Stimulated activated CD4-positive, alpha-beta T cell treated with anti-CD3 and anti-CD28 coated beads, Interleukin-4, amount 100 ng/mL, for 48 hours (primary cell): ENCODE measurements at places on chromosomes 7 and 10.

GRCh38 chr7:26061678-26062603 is 90.1 kb upstream of the NFE2L3 start:
- peak; percentile 67 for DNase-seq

- no peak for DNase-seq
Measured at GRCh38 chr10:34955391-34955790, 134.8 kb downstream of the CUL2 start.

DNA sequence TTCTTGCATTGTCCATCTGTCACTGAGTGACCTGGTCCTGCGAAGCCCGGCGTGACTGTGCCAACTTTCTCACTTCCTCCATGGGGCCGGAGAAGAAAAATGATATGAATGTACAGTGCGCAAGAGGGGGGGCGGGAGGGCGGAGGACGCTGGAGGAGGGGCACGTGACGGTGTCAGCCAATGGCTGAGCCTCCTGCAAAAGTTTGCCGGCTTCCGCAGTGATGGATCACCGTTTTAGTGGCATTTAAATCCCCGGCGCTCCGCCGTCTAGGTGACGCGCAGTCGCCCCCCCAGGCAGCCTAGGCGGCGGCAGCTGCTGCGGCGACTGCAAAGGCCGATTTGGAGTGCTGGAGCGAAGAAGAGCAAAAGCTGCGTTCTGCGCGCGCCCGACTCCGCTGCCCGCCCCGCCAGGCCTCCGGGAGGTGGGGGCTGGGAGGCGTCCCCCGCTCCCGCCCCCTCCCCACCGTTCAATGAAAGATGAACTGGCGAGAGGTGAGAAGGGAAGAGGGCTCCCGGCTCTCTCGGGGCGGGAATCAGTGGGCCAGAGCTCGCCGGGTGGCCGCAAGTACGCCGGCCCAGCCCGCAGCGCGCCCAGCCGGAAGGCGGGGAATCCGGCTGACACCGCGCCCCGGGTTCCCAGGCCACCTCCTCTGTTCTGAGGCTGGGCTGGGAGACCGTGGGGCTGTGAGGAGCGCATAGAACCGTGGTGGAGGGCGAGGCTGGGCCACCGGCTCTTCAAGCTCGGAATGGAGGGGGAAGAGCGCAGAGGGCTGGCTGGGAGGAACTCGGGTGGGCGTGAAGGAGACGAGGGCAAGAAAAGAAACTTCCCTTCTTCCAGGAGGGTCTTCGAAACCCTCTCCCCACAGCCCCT is at the start of gene HOXA1:
HOXA1 (minus strand) TSS at position 104 of the 871 bp plus-strand sequence; CDS start at position 16, 88 bp downstream.
- DNase-seq, result peak; percentile 52

DNA sequence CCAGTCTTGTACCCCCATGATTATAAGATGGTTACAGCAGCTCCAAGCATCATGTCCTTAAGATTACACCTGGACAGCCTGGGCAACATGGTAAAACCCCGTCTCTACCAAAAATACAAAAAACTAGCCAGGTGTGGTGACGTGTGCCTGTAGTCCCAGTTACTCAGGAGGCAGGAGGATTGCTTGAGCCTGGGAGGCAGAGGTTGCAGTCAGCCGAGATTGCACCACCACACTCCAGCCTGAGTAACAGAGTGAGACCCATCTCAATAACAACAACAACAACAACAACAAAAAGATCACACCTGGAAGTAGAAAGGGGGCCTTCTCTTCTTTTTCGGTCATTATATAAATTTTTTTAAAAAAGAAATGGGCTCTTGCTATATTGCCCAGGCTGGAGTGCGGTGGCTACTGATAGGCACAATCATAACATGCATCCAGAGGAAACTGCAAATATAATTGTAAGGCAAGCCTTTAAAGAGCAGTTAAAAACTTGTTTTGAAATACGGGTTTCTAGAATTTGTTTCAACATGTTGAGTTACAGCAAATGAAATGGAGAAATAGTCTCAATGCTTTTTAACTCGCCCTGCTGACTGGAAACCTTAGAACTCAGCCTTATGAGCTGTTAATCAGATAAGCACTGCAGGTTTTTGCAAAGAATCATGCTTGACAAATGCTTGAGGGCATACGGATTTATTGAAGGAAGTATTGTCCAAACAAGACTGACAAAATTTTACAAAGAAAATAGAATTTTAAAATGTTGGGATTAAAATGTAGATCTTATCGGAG is 4.7 kb upstream of the ENTPD7 start:
- no peak for DNase-seq

GRCh38 chr10:101749047-101750016 is 26.6 kb downstream of the FGF8 start:
- DNase-seq, result no peak

GRCh38 chr10:13000431-13000830 is 1.1 kb downstream of the CCDC3 start:
- DNase-seq, result no peak

DNA sequence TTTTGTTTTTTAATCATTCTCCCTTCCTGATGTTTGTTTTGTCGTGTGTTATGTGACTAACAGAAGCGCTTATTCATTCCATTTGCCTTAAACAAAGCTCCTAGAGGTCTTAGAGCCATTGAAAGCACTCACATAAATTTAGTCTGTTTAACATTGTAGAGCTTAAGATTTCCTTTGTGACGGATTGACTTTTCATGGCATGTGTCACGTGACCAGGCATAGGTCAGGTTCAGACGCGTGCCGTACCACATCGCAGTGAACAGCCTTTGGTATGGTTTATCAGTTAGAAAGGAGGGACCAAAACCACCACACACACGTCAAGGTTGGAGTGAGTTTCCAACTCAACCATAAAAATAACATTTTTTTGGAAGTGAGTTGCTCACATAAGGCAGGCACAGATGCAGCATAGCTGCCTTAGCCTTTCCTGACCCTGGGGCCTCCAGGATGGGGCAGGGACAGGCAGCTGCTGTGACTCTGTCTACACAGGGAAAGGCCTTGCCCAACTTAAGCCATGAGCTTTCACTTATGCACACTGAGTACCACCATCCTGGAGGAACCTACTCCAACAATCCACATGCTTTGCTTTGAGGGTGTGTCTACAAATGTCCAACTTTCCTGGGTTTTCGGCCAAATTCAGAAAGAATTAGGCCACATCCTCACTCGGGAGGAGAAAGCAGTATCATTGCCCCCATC is 55.5 kb downstream of the WDFY4 start:
- no peak for DNase-seq

GRCh38 chr7:158040199-158040598 is 547.4 kb downstream of the PTPRN2 start:
- DNase-seq, result no peak

DNA sequence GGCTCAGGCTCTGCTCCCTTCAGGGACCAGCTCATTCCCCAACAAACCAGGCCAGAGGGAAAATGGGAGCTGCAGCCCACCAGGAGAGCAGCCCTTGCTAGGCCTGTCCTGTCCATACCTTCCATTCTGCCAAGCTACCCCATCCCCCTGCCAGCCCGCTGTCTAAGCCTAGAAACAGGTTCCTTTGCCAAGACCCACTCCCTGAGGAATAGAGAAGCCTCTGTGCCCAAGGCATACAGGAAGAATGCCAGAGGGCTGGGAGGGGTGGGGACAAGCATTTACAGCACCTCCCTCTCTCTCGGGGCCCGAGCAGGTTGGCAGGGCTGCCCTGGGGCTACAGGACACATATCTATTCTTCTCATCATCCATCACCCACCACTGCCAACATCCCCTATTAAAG is 178.3 kb downstream of the GRID1 start:
- DNase-seq, result no peak

- no peak for DNase-seq
Measured at GRCh38 chr7:112500619-112501018, 19.8 kb downstream of the LSMEM1 start.

DNA sequence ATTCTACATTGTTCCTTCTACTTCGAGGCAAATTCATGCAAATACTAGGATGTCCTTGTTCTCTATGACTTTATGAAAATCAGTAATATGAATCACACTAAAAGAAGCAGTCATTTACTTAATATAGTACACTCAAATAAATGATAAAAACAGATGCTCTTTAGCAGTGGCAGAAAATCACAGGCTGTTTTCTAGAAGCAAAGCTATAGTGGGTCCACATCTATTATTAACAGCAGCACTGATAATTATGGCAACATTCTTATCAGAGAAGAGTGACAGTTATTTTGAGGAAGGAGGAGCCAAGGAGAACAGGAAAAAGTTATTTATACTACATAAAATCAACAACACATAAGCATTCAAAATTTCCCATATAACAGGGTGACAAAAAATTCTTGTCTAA is 16.5 kb downstream of the KIF5B start:
- DNase-seq, result no peak

DNA sequence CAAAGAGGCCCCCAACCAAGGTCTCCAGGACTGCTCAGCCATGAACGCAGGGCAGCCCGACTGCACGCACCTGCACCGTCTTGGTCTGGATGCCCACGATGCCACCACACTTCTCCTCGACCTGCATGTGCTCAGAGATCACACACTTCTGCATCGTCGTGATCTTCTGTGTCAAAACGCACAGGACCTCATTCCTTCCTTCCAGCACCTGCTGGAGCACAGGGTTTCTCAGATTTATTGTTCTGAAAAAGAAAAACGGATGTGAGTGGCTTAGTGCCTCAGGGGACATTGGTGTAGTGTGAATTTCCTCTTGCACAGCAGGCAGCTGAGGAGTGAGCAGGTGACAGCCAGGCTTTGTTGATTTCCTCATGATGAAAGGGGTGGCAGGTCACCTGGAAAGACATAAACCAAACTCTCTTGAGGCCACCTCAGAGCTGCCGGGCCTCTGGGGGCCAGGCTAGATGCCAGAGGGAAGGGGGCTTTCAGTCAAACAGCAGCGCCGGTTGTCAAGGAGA is 38.2 kb downstream of the GSDME start:
- DNase-seq, result no peak

- no peak for DNase-seq
Measured at GRCh38 chr7:50217401-50217800, 87.1 kb upstream of the IKZF1 start.
